A549 treated with dexamethasone at 1 μM for 4 hours (cell line): ENCODE measurements at places on chromosomes 2 and 18. TPM values are rescaled to one million over a fixed set of nuclear protein-coding genes. Genes with fewer than 3 reads are reported as not detected.

The SNED1 gene
- total RNA-seq: 0.62 to 1.4 TPM (median 1.00 TPM) in 5 replicates

The MOGAT1 gene
- not detected in 5 replicates for total RNA-seq

The TRIM43 gene
- 0.07 to 0.17 TPM (median 0.12 TPM) in 4 of 5 replicates, not detected in the other for total RNA-seq

The IGFBP2 gene
- 69.4 to 100.0 TPM (median 96.6 TPM) in 5 replicates for total RNA-seq

The UGT1A5 gene
- 0.06 TPM in 1 of 5 replicates, not detected in the others for total RNA-seq

The CYS1 gene
- 0.98 to 1.9 TPM (median 1.5 TPM) in 5 replicates for total RNA-seq

The OSR1 gene
- total RNA-seq: 8.3 to 12.3 TPM (median 9.5 TPM) in 5 replicates

The MAP3K19 gene
- total RNA-seq: not detected in 5 replicates

The SERPINB13 gene
- not detected in 5 replicates for total RNA-seq

The CPO gene
- 0.11 to 0.16 TPM in 2 of 5 replicates, not detected in the others for total RNA-seq

The LOXHD1 gene
- not detected in 5 replicates for total RNA-seq

The MATN3 gene
- total RNA-seq: 11.0 to 18.8 TPM (median 15.4 TPM) in 5 replicates

The HOXD3 gene
- 0.14 to 0.21 TPM (median 0.18 TPM) in 3 of 5 replicates, not detected in the others for total RNA-seq

The ASB18 gene
- total RNA-seq: not detected in 5 replicates

The TMEM18 gene
- 37.6 to 44.4 TPM (median 39.0 TPM) in 5 replicates for total RNA-seq

The MEP1B gene
- total RNA-seq: 0.05 to 0.09 TPM (median 0.08 TPM) in 3 of 5 replicates, not detected in the others

The GKN2 gene
- total RNA-seq: 1.5 to 2.9 TPM (median 2.0 TPM) in 5 replicates

The SLC30A3 gene
- total RNA-seq: 1.8 to 3.4 TPM (median 3.3 TPM) in 5 replicates

The PCBP1 gene
- total RNA-seq: 339 to 436 TPM (median 419 TPM) in 5 replicates
